ACHN (cell line): ENCODE measurements at places on chromosomes 5 and 9.

GRCh38 chr9:136438548-136439480 is 831 bp downstream of the INPP5E start:
- peak; percentile 23 for DNase-seq

DNA sequence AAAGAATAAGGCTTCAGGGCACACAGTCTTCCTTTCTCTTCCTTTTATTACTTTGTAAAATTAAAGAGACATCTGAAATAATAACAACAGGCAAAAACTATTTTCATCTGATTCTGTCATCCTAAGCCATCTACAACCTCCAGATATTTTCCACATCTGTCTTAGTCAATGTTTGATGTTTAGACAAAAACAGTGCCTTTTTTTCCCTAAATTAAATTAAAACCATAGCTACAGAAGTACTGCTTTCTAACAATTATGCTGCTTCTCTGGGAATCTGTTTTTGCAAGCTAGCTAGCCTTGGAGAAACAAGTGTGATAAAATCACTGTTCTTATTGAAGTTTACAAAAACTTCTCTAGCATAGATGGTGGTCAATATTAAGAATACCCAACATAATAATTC is 95.4 kb downstream of the KIAA0825 start:
- no peak for DNase-seq

DNA sequence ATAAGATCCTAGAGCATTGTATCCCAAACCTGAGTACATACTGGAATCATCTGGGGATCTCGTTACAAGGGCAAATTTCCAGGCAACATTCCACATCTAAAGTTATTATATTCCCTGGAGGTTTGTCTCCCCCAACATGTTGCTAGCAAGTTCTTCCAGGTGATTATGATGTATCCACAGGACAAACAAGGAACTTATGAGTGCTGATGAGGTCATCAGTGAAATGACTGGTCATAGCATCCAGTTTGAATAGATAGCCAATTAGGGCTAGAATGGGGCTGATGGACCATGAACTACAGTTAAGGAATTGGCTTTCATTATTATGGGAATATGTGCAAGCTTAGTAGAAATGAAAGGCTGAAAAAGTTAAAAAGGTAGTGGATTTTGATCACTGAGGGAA is 115.2 kb downstream of the CWC27 start:
- no peak for DNase-seq

DNA sequence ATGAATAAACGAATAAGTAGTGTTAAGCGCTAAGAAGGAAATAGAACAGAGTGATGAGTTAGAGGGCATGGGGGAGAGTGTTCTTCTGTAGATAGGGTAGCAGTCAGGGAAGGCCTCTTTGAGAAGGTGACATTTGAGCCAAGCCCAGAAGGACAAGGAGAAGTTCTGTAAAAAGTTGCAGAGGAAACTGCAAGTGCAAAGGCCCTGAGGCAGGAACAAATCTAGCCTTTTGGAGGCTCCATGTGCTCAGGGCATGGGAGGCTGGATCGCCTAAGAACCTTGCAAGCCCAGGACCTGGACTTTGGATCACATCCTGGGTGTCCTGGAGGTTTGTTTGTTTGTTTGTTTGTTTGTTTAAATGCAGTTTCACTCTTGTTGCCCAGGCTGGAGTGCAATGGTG is 8.0 kb downstream of the EIF4E1B start:
- DNase-seq: no peak

GRCh38 chr5:93909356-93909755 is 168.0 kb upstream of the POU5F2 start:
- peak; percentile 4 for DNase-seq

- DNase-seq: no peak
Measured at GRCh38 chr5:1432296-1432695, 12.9 kb downstream of the SLC6A3 start.

DNA sequence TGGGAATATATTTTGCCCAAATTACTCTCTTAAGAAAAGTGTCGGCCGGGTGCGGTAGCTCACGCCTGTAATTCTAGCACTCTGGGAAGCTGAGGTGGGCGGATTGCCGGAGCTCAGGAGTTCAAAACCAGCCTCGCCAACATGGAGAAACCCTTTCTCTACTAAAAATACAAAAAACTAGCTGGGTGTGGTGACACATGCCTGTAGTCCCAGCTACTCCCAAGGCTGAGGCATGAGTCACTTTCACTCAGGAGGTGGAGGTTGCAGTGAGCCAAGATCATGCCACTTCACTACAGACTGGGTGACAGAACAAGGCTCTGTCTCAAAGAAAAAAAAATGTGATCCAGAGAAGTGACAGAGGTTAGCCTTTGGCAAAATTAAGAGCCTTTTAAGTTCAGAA is 26.4 kb upstream of the TMEM171 start:
- DNase-seq: peak; percentile 76

- no peak for DNase-seq
Measured at GRCh38 chr9:129068990-129069861, 11.7 kb upstream of the DOLPP1 start.

DNA sequence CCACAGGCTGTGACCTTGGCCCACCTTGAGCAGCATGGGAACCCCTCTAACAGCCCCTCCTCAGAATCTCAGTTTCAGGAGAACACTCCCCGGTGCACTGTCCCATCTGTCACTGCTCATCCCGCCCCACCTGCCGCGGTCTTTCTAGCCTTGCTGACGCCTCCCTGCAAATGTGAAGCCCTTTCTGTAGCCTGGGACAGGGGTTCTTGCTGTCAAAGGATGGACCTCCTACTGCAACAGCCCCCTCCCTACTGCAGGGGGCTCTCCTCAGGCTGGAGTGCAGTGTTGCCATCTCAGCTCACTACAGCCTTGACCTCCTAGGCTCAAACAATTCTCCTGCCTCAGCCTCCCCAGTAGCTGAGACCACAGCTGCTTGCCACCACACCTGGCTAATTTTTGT is 20.0 kb downstream of the OR2V1 start:
- DNase-seq: no peak

- DNase-seq: no peak
Measured at GRCh38 chr9:116736399-116737151, 49.5 kb downstream of the TRIM32 start.

GRCh38 chr5:133149345-133149744 is 97.5 kb downstream of the HSPA4 start:
- no peak for DNase-seq
